ENCODE measurements at places on chromosomes 16 and 17.

DNA sequence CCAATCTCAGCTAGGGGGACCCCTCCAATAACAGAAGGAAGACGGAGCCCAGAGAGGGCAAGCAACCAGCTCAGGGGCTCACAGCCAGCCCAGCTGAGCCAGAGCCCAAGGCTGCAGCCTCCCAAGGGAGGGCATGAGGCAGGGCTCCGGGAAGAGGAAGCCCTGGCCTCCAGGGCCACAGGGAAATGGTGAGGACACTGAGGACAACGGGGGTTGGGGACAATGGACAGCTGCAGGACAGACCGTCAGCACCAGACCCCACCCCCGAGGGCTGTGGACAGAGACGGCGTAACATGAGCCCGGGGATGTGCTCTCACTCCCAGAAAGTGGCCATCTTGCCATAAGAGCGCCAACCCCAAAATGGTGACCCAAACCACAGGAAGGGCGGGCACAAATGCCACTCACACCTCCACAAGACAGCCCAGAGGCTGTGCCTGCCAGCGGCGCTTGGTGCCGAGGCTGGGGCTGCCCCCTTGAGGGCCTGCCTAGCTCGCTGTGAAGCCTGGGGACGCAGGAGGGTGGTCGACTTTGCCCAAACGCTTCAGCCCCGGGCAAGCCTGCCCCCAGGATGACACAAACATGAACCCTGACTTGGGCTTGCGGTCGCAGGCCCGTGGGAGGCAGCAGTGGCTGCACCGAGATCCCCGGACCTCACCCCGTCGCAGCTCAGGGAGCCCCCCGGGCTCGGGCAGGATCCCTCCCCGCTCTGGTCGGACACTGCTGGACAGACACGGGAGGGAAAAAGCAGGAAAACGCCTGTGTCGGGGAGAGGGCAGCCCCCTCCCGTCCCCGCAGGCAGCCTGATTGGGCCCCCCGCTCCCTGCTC is 10.5 kb downstream of the PIMREG start:
- no peak for DNase-seq

DNA sequence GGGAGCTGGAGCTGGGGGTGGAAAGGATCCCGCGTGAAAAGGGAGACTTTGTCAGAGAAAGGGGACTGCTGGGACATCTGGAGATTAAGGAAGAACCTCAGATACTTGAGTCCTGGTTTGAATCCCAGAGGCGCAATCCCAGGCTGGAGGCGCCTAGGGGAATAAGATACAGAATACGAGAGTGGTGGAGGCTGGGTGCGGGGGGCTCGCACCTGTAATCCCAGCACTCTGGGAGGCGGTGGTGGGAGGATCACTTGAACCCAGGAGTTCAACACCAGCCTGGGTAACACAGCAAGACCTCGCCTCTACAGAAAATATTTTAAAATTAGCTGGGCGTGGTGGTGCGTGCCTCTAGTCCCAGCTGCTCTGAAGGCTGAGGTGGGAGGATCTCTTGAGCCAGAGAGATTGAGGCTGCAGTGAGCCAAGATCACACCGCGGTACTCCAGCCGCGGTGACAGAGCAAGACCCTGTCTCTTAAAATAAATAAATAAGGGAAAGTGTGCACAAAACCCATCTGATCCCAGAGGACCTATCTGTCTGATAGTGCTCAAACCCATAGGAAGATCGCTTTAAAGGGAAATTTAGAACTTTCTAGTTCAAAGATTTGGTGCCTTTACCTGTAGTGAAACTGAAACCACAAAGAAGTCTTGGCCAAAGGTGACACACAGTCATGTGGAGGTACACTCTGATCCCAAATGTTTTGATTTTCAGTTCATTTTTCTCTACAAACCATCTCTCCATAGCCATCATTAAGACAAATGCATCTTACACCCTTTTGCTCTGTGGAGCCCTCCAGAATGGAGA is 617 bp upstream of the SCRN2 start:
- no peak for DNase-seq

GRCh38 chr16:66141885-66142284 is 224.6 kb upstream of the CDH5 start:
- no peak for DNase-seq

DNA sequence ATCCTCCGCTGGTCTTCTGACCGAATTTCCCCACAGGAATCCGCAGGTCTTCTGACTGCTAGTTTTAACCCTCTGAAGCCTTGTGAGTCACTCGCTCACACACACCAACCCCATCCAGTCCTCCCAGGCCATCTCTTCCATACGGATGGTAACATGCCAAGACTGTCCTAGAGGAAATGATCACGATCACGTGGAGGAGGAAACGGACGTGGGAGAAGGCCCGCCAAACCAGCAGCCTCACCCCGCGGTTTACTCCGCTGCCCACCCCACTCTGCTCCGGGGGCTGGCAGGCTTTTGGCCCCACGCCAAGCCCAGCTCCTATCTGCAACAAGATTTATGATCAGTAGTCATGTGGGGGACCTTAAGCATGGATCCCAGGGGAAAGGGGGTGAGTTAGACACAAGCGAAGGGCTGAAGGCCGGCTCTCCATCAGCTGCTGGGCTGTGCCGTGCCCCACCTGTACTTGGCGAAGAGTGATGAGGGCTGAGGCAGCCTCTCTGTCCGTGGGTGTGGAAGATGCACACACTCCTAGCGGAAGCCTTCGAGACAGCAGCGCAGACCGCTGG is 1.5 kb upstream of the FAAP100 start:
- no peak for DNase-seq

GRCh38 chr17:50111673-50112655 is 16.8 kb downstream of the PDK2 start:
- no peak for DNase-seq

DNA sequence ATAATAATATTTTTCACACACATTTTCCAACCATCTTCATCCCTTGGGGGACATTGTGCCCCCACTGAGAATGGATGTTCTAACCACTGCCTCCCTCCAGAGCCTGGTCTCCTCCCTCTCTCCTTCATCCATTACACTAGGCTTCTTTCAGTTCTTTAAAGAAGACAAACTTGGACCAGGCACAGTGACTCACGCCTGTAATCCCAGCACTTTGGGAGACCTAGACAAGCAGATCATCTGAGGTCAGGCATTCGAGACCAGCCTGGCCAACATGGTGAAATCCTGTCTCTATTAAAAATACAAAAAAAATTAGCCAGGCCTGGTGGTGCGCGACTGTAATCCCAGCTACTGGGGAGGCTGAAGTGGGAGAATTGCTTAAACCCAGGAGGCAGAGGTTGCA is 6.5 kb downstream of the ALOX15 start:
- DNase-seq: no peak

- DNase-seq: no peak
These were observed 105.2 kb downstream of the ABCA8 start for GRCh38 chr17:68849673-68850610.

GRCh38 chr16:35325936-35326335 is 1866.5 kb downstream of the TP53TG3F start:
- DNase-seq: no peak

DNA sequence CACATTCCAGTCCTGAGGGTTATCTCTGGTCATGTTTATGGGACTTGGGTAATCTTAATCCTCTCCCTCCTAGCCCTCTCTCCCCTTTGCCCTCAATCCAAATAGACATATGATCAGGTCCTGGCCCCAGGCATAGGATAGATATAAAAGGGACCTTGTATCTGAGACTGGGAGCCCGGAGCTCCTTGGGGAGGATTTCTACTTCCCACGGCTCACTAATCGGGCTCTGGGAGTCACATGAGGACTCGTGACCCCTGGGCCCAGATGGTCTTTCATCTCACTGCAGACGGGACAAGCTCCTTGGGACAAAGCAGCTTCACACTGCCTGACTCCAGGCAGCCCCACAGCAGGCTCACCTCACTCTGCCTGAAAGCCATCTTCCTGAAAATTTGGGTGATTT is 57.8 kb upstream of the LYRM9 start:
- DNase-seq: no peak

GRCh38 chr16:87216148-87216840 is 100.9 kb downstream of the C16orf95 start:
- DNase-seq: no peak

DNA sequence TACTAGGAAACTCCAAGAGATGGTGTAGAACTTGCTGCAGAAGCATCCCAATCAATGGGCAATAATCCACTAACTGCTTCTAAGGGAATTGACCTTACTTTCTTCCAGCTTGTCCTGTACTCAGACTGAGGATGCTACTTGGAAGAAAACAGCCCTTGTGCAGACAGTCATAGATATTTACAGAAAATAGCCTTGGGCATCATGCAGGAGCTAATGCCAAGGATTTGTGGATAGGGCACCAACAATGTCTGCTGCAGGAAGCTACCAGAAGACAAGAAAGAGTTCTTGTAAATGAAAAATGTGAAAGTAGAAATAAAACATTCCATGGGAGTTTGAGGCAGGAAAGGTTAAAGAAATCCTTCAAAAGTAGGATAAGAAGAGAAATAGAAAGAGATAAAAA is 21.5 kb upstream of the CSNK2A2 start:
- no peak for DNase-seq

DNA sequence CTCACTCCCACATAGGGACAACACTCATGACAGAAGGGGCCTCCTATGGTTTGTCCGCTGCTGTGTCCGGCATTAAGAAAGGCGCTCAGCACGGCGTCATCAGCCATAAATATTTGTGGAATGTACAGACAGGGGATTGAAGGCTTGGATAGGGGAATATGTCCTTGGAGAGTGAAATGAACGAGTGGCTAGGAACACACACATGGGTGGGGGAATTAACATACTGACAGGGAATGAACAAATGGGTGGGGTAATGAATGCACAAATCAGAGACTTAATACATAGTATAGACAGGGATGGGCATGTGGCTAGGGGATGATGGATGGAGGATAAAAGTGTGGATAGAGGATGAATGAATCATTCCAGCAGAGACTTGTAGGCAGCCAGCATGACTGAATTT is 154.0 kb upstream of the HSBP1 start:
- DNase-seq: no peak

DNA sequence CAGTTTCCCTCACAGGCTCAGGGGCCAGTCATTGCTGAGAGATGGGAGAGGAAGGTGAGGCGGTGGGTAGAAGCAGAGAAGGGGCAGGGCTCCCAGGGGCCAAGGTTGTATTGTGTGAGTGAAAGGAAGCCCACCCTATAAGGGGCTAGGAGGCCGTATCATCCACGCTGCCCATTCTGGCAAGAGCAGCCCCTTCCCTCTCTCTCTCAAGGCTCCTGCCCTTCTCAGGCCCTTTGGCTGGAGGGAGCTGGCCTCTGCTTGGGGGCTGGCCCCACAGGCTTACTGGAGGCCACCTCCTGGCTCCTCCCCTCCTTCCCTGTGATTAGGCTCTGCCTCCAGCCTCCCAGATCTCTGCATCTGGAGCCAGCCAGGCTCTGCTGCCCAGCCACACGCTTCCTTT is 7.6 kb downstream of the TBKBP1 start:
- DNase-seq: no peak

- DNase-seq: no peak
These were observed 10.7 kb upstream of the CNGB1 start for GRCh38 chr16:57981636-57982035.

DNA sequence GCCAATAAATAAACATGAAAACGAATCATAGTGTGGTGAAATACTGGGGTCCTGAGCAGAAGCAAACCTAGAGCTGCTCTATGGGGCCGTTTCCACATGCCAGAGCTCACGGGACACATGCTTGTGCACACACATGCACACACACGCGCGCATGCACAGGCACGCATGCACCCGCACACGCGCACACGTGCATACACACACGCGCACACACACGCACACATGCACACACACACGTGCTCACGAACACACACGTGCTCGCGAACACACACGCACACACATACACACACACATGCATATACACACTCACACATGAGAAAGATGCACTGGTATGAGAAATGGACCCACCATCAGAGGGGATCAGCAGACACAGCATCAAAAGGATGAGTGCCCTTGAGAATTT is 52.2 kb upstream of the DNAJA2 start:
- no peak for DNase-seq

DNA sequence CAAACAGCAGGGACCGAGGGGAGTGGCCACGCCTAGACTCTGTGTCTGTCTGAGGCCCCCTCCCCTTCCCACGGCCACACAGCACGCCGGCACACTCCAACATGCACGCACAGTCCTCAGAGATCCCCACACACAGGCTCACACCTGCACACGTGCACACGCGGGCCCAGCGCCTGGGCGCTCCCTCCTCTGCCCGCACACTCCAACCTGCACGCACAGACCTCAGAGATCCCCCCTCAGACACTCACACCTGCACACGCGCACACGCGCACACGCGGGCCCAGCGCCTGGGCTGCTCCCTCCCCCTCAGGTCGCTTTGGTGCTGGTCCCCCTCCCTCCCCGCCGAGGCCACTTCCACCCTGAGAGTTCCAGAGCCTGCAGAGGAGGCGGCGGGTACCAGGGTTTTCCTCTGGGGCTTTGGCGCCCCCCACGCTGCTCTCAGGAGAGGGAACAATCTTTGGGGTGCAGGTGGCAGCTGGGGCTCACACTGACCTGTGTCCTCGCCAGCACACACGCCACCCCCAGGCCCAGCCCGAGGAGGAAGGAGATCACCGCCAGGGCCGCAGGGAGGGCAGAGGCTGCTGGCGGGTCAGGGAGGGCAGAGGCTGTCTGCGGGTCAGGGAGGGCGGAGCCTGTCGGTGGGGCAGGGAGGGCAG is 1.6 kb downstream of the CD7 start:
- DNase-seq: no peak

- DNase-seq: no peak
These were observed 6.1 kb upstream of the KRT31 start for GRCh38 chr17:41403404-41404023.

DNA sequence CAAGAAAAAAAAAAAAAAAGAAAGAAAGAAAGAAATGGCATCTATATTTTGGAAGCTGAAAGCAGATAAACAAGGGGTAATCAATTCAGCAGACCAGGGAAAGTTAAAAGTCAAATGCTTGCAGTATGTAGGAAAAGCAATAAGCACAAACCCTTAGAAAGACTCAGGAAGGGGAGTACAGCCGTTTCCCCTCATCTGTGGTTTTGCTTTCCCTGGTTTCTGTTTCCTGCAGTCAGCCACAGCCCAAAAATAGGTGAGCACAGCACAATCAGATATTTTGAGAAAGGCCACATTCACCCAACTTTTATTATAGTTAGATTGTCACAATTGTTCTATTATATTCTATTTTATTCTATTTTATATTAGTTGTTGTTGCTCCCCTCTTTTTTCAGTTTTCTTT is 14.4 kb upstream of the ALOX12 start:
- DNase-seq: no peak

- no peak for DNase-seq
These were observed 756 bp downstream of the TAX1BP3 start for GRCh38 chr17:3667366-3668278.

- DNase-seq: no peak
These were observed 55.5 kb upstream of the DLX4 start for GRCh38 chr17:49913226-49914095.

- DNase-seq: no peak
These were observed 815.5 kb upstream of the RBFOX1 start for GRCh38 chr16:6517020-6517720.

GRCh38 chr17:21029036-21029435 is 13.8 kb downstream of the USP22 start:
- DNase-seq: peak; percentile 22

- DNase-seq: no peak
These were observed 18.0 kb downstream of the CA5A start for GRCh38 chr16:87918338-87918737.
